Fibroblast of gingiva (primary cell): ENCODE measurements at places on chromosomes 16 and 17.
A peak's percentile ranks its signal among the peaks of the same experiment; 100 is the strongest.

DNA sequence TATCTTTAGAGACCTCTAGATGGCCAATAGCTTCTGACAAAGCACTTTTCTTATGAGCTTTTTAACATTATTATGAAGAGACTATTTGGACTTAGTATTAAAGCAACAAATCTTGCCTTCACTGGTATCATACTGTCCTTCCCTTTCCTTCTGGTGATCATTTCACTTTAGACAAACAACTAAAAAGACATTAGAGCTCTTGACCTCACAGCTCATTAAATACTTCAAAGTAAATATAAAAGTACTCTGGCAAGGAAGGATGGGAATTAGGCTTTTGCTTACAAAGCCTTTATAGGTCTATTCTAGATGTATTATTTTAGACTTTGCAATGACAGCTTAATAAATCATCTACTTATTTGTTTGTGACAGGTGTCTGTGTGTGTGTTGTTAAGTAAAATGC is 11.1 kb downstream of the STXBP4 start:
- no peak for DNase-seq

DNA sequence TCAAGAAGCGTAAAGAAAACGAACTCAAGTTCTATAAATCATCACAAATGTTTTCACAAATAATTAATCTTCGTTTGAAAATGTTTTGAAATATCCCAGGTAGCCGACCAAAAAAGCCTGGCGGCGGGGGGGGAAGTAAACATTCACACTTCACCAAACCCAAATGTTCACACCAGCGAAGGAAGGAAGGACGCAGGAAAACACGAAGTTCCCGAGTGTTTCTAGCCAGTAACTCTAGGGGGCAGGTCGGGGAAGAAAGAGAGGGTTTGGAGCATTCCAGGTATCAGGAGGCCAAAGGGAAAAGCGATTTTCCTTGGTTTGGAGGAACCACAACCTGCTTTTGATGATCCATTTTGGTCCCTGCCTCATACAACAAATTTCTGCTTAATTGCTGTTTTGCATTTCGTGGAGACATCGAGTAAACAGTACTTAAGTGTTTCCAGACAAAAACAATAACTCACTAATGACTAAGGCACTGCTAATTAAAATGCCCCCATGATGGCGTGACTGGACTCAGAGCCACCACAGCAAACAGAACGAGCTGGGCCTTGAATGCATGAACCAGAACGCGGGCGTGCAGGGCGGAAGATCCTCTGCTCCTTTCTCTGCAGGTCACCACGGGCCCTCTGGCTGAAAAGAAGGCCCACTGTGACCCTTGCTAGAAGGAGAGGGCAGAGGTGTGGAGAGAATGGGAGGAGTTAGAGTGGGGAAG is 16.6 kb downstream of the ZFHX3 start:
- peak; percentile 55 for DNase-seq

- DNase-seq: no peak
Observed at GRCh38 chr16:30137897-30138296, 14.9 kb upstream of the MAPK3 start.

DNA sequence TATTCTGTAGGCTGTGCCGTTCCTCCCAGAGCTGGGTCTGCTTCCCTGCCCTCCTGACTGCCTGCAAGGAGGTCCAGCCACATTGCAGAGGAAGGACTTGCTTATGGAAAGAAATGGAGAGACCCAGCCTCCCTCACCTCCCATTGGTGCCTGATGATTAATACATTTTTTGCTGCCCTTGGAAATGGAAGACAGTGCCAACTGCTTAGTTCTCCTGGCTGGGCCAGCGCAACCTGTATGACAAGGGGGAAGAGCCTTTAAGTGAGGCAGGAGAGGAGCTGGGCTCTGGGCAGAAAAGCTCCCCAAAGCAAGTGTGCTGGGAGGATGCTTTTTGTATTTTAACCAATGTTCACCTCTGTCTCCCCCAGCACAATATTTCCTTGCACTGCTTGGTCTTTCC is 238.5 kb downstream of the SOX9 start:
- DNase-seq: no peak

DNA sequence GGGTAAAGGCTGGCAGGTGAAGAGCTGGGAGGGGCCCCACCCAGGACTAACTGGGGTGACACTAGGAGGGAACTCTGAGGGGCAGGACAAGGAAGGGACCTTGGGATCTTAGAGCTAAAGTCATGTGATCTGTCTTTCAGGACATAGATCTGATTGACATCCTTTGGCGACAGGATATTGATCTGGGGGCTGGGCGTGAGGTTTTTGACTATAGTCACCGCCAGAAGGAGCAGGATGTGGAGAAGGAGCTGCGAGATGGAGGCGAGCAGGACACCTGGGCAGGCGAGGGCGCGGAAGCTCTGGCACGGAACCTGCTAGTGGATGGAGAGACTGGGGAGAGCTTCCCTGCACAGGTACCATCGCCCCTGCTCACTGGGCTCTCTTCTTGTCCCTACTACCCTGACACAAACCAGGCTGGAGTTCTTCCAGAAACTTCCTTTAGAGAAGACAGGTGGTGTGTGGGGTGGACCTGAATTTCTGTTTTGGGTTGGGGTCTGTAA is 8.1 kb downstream of the NFE2L1 start:
- DNase-seq: no peak

- DNase-seq: no peak
Observed at GRCh38 chr16:81413245-81413990, 31.2 kb upstream of the CMIP start.

GRCh38 chr16:12600536-12601256 is 203.0 kb downstream of the CPPED1 start:
- DNase-seq: no peak

GRCh38 chr16:503150-504071 is 24.1 kb upstream of the CAPN15 start:
- no peak for DNase-seq

DNA sequence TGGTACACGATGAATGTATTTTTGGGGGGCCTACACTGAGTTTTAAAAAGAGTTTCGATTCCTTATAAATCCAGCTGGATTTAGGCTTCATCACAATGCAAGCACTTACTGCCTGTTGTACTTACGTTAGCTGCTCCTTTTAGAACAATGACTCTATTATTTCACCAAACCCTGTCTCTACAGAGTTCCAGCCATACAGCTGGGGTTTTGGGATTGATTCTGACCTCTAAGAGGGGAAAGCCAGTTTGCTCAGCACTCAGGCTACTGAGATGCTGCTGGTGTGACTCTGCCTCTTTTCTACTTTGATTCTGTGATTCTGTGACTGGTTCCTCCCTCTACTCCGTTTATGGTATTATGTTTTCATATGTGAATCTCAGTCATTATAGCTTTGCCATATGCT is 329.7 kb downstream of the ABCC12 start:
- no peak for DNase-seq
